Brain microvascular endothelial cell (primary cell): ENCODE measurements at places on chromosomes 5 and 9.
A peak's percentile ranks its signal among the peaks of the same experiment; 100 is the strongest.

DNA sequence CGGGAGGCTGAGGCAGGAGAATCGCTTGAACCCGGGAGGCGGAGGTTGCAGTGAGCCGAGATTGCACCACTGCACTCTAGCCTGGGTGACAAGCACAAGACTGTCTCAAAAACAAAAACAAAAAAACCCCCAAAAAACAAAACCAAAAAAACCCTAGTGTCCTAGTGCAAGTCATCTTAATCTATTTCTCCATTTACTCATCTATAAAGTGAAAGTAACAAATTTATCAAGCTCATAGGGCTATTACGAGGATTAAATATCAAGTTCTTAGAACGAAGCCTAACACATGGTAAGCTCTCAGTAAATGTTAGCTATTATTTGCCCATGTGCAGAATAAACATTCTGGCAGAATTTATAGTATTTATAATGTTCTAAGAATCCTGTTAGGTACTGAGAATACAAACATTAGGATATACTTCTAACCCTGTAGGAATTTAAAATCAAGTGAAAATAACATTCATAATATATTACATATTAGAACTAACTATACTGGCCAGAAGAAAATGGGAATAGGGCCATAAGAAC, 45.0 kb downstream of the GOLPH3 start:
- DNase-seq, result no peak

DNA sequence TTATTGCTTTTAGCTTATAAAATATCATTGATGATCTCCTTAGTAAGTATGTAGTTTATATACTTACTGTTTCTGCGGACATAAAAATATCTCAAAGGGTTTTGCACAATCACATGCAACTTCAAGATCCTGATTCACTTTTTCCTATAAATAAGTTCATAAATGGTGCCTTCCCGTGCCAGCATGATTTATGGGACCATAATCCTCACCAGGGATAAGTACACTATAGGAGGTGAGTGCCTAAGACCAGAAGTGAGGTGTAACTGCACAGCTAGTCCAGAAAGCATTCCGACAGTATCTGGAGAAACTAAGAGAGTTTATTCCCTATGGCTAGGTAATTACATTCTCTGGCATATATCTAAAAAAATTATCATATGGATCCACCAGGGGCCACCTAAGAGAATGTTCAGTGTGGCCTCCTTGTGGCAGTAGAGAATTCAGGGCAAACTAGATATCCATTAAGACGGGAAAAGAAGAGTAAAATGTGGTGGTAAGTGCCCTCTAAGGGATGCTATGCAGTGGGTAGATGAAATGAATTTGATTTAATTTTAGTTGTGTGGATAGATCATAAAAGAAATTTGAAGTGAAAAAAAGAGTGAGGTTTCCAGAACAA, 402.5 kb upstream of the SLC24A2 start:
- no peak for DNase-seq

GRCh38 chr5:150599917-150600511, 40.4 kb upstream of the SYNPO start:
- DNase-seq, result peak; percentile 79

- DNase-seq, result no peak
These were observed 94.2 kb upstream of the PRRC1 start for GRCh38 chr5:127423173-127423798.

- no peak for DNase-seq
These were observed 850.5 kb downstream of the NR2F1-AS1 start for GRCh38 chr5:92730486-92730885.

GRCh38 chr9:112271466-112272098, 61.8 kb downstream of the PTBP3 start:
- DNase-seq, result peak; percentile 14

GRCh38 chr5:60092671-60093422, 199.3 kb upstream of the PDE4D start:
- DNase-seq, result peak; percentile 76

DNA sequence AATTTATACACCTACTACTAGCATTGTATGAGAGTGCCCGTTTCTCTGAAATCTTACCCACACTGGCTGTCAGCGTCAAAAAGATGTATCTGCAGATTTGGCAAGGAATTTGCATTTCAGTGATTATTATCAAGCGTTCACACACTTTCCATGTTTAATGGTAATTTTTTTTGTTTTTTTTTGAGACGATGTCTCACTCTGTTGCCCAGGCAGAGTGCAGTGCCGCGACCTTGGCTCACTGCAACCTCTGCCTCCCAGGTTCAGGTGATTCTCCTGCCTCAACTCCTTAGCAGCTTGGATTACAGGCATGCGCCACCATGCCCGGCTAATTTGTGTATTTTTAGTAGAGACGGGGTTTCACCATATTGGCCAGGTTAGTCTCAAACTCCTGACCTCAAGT, 14.3 kb downstream of the ABL1 start:
- DNase-seq, result no peak

GRCh38 chr5:2998106-2998505, 246.6 kb upstream of the IRX2 start:
- DNase-seq, result no peak

DNA sequence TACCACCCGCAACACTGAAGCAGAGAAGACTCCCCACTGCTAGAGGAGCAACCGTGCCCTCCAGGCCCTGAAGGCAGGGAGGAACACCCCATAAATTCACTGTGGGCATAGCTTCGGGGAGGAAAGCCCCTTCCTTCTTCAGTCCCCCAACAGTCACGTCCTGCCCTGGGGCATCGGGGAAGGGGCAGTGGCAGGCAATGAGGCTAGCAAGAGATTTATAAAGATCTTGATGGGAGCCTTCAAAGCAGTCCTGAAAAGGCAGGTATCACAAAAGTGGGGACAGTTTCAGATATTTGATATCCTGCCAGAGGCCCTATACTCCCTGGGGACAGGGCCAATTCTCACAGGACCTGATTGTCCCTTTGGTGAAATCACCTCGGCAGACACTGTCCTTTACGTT, 16.9 kb upstream of the TRIM14 start:
- DNase-seq, result no peak

- DNase-seq, result peak; percentile 48
These were observed 428.2 kb downstream of the ENC1 start for GRCh38 chr5:74212336-74212735.

- DNase-seq, result peak; percentile 14
These were observed 270.2 kb upstream of the PDE4D start for GRCh38 chr5:60163762-60164161.

GRCh38 chr9:91844701-91845291, 105.2 kb downstream of the ROR2 start:
- DNase-seq, result no peak

- DNase-seq, result no peak
These were observed 110.5 kb downstream of the CACNA1B start for GRCh38 chr9:137988051-137988450.

DNA sequence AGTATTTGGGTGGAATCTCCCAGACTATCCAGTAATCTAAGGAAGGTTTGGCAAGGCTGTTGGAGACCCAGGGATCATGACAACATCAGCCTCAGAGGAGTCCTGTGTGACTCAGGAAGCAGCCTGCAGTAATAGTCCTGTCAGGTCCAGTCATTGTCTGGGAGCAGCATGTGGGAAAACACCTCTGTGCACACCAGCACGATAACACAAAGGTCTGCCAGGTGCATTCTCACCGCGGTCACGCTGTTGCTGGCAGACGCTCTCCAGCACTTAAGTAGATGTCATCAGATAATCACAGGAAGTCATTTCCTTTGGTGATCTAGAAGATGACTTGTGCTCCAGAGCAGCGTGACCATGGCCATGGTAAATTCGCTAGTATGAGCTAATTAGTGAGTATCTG, 99.2 kb upstream of the IQGAP2 start:
- DNase-seq, result no peak

GRCh38 chr5:59007460-59008063, 424.7 kb downstream of the RAB3C start:
- no peak for DNase-seq

DNA sequence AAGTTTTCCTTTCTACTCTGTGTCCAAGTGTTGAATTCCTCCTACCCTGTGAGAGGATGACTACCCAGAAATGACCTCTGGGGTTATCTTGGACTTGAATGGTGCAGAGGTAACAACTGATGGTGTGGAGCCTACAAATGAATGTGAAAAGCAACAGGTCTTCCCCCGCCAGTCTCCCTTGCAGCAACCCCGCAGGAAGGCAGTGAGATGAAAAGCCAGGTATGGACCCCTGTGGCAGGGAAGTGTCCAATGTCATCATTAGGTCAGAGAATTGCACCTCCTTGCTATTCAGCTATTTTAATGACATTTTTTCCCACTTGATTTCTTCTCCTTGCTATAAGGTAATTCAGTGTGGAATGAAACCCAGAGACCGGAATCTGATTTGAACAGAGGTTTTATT, 58.5 kb downstream of the MAT2B start:
- no peak for DNase-seq

GRCh38 chr9:88835038-88835466, 156.2 kb upstream of the S1PR3 start:
- peak; percentile 55 for DNase-seq

DNA sequence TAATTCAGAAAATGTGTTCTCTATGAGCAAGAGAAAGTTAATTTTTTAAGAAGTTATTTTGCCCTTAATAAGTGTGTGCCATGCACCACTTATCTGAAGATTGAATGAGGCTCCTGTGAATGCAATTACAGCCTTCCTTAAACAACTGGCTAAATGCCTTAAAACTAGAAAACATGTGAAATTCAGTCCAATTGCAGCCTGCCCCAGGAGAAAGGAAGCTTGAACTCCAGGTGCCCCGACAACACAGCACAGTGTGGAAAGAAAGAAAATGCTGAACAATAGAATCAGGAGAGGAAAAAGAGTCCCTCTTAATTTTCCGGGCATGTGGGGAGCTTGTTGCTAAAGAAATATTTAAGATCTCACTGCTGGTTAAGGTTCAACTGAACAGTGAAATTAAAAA, 8.8 kb downstream of the LHFPL2 start:
- DNase-seq, result no peak

DNA sequence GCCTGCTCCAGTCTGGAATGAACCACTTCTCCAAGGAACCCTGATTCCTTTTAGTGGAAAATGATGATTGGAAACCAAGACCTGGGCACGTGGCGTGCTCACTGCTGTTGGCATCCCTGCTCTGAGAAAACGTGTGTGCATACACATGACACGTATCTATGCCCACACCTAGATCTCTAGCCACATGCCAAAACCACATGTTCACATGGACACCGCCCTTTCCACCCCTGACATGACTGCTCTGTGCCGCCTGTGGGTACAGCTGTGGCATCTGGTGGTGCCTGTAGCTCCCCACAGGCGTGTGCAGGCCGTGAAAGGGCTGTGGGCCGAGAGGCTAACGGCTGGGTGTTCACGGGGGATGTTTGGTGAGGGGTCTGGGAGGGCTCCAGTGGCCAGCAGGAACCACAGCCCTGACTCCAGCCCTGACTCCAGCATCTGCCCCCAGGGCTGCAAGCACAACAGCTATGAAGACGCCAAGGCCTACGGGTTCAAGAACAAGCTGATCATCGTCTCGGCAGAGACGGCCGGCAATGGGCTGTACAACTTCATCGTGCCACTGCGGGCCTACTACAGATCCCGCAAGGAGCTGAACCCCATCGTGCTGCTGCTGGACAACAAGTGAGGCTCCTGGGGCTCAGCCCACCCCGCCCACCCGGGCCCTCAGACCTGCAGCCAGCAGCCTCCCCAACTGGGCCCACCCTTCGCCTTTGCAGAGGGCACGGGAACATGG, 75.1 kb downstream of the KCNT1 start:
- no peak for DNase-seq

GRCh38 chr5:160317434-160317833, 5.1 kb upstream of the CCNJL start:
- no peak for DNase-seq

- no peak for DNase-seq
These were observed 59.9 kb upstream of the PLPP1 start for GRCh38 chr5:55594671-55595070.

DNA sequence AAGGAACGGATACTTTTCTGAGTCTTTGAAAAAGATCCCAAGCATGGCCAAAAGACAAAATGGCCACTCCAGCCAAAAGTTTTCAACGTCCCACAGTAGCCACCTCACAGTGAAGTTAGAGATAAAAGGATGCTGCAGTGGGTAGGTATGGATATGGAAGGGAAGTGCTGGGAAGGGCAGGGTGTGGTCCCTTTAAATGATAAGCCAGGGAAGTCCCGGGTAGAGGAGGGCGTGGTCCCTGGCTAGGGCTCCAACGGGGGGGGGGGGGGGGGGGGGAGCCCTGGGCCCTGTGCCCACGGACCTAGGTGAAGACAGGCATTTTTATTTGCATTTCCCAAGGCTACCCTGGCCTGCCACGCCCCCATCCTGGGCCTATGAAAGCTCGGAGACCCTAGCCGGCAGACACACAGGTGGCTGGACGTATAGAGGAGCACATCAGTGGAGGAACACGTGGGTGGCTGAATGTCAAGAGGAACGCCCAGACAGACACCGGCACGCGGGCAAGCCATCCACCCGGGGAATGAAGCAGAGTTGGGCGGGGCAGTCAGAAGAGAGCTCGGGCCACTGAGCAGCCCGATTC, 306.7 kb downstream of the NFIB start:
- no peak for DNase-seq

- no peak for DNase-seq
These were observed 367.3 kb downstream of the TUSC1 start for GRCh38 chr9:25310961-25311360.

GRCh38 chr9:133981958-133982681, 10.0 kb downstream of the VAV2 start:
- DNase-seq, result no peak

DNA sequence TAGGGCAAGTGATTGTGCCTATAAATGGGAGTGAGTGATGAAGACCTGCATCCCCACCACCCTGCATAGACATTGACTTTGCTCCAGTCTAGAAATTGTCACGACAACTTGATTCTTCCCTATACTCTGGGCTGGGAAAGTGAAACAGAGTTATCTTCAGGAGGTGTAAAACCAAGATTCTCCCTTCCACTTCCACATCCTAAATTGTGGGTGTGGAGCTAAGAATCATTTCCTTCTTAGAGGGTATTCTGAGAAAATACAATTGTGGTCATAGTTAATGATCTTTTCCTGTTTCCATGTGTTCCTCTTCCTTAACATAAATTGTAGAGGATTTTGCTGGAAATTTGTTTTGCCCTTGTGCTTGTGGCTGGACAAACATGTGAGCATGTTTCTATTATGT, 96.8 kb upstream of the PJA2 start:
- no peak for DNase-seq

- no peak for DNase-seq
These were observed 83.2 kb upstream of the PAPPA start for GRCh38 chr9:116070256-116070914.

- no peak for DNase-seq
These were observed 51.8 kb upstream of the CTNNAL1 start for GRCh38 chr9:109064963-109065702.

- no peak for DNase-seq
These were observed 71.8 kb upstream of the ADAMTS2 start for GRCh38 chr5:179417016-179417415.

- DNase-seq, result no peak
These were observed 49.8 kb downstream of the JADE2 start for GRCh38 chr5:134575316-134575715.

- peak; percentile 89 for DNase-seq
These were observed 37.2 kb downstream of the FAM240B start for GRCh38 chr9:38682713-38683112.

GRCh38 chr9:9942764-9943424, 669.9 kb downstream of the PTPRD start:
- peak; percentile 80 for DNase-seq

GRCh38 chr5:172499287-172499686, 45.0 kb upstream of the SH3PXD2B start:
- no peak for DNase-seq

- no peak for DNase-seq
These were observed 455.2 kb downstream of the DTWD2 start for GRCh38 chr5:118533156-118533555.
